ENCODE measurements at places on chromosomes 7 and 10.

DNA sequence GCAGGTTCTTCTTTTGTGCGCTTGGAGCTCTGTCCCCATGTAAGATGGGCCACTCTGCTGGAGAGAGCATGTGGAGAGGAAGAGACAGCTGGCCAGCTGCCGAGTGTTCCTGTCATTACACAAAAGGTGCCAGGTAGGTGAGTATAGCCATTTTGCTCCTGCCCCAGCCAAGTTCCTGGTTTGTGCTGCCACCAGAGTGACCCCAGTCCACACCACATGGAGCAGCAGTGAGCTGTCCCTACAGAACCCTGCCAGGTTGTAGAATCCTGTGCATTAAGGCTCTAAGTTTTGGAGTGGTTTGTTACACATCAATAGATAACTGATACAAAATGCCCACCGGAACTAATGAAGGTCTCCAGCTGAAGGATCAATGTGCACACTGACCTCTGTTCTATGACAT, 84.6 kb upstream of the GHITM start:
- DNase-seq = no peak

DNA sequence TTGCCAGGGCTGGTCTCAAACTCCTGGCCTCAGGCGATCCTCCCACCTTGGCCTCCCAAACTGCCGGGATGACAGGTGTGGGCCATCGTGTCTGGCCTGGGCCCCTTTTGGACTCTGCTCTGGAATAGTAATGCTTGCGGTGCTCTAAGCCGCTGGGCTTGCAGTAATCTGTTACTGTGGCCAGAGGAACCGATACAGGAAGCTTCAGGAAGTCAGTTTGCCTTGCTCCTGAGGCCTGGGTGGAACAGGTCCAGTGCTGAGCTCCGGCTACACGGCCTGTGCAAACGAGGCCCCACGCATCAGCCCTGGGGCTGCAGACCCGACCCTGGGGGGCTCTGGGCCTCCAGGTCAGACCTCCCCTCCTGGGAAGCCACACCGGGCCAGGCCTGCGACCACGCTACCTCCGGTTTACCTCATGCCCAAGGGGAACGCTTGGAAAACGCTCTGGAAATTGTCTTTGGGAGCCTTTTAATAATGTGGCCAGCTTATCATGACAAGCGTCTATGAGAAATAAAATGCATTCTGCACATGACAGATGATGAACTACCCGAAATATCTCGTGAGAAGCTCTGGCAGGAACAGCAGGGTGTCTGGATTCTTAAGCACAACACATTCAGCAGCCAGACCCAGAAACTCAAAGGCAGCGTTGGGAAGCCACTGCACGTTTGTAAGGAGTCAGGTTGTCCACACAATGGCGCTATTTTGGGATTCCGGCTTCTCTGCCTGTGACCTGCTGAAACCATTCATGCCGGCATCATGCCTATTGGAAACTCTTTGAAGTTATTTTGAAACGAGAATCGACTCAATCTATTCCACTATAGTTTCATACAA, 10.1 kb upstream of the ADAP1 start:
- no peak for DNase-seq

DNA sequence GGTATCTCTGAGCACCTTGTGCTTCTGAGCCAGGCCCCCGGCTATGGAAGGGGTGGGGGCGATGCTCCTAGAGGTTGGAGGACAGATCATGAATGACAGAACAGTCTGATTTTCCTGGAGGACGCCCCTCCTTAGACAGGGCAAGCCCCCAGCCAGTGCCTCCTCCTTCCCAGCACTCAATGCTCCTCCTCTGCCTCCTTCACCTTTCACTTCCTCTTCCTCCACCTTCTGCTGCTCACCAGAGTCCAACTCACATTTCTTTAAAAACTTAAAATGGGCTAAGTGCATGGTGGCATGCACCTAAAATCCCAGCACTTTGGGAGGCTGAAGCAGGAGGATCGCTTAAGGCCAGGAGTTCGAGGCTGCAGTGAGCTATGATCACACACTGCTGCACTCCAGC, 71.1 kb upstream of the CUX1 start:
- DNase-seq = no peak

DNA sequence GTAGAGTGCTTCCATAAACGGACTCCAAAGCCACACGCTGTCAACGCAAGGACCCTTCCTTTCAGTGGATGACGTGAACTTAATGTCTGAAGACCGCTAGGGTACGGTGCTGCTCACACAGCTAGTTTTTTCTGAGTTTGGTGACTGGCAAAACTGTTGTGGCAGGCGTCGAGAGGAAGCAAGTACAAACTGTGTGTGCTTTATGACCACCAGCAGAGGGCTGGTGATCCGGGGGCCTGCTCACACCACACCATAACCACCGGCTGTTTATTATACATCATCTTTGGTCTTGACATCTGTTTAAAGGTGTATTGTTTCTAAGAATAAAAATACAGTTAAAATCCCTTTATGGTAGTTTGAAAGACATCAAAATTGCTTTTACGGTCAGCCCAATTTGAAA, 37.1 kb upstream of the ATP6V0A4 start:
- DNase-seq = no peak

DNA sequence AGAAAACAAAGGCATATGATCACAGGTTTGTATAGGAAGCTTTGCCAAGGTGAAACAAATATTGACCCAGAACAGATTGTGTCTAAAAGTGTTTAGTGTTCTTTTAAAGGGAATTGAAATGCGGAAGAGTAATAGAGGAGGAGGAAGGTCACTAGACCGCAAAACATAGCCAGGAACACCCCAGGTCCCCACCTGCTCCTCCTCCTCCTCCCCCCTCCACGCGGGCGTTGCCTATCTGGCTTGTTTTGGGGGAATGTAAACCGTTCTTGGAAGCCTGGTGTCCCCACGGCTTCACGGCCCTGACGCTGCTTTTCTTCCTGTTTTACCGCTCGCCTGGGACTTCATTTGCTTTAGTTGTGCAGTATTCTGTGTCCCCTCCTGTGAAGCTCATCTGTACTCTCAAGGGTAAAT, 81.0 kb upstream of the PFKP start:
- no peak for DNase-seq

GRCh38 chr10:70315815-70316214, 32.0 kb upstream of the NPFFR1 start:
- DNase-seq = no peak

DNA sequence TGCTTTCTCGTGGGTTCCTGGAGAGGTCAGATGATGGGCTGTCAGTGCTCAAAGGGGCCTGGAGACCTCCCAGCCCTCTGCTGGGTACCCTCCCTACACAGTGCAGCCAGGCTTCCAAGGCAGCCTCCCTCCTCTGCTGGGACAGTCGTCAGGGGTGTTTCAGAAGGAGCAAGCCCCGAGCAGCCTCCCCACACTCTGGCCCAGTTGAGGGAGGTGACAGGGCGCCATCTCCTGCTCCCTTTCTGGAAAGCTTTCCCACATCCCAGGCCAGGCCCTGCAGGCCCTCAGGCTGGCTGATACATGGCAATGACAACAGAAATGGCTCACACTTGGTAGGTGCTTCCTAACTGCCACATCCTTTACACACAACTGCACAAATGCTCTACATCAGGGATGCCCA, 32.1 kb downstream of the KCNMA1 start:
- no peak for DNase-seq

DNA sequence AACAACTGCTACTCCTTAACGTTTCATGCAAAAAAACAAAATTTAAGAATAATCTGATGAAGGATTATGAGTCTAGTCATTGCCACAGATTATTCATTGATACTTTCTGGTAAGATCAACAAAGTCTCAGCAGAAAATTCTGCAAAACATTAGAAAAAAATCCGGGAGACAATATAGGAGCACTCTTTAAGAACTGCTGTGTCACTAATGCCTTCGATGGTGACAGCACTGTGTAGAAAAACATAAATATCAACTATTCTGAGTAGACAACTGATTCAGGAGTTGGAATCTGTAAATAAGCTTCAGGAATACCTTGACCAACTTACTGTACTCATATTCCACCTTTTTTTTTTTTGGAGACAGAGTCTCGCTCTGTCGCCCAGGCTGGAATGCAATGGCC, 69.0 kb downstream of the CYTH3 start:
- DNase-seq = no peak

DNA sequence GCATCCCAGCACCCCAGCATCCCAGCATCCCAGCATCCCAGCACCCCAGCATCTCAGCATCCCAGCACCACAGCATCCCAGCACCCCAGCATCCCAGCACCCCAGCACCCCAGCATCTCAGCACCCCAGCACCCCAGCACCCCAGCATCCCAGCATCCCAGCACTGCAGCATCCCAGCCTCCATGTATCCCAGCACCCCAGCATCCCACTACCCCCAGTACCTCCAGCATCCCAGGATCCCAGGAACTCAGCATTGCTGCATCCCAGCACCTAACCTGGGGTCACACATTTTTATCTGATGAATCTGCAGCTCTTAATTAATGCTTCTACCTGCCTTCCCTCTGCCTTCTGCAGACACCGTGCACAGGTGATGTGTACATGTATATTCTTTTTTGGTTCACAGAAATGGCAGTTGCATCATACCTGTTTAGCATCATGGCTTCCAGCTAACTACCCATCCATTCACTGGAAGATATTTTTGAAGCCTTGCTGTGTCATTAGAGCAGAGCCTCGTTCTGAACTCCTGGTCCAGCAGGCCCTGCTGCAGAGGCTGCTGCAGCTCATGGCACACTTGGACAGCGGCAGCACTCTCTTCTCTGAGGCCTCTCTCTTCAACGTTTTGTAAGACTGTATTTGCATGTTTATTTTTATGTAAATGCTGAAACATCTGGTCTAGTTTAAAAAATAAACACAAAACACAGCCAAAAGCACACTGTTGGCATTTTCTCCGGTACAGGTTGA, 4.6 kb upstream of the CFAP46 start:
- no peak for DNase-seq

- no peak for DNase-seq
These were observed 170.3 kb downstream of the PAXIP1 start for GRCh38 chr7:154832557-154833138.

Data from activated CD4-positive, alpha-beta T cell treated with anti-CD3 and anti-CD28 coated beads for 48 hours (primary cell).